ENCODE measurements at places on chromosomes 13 and 19.
A peak's percentile ranks its signal among the peaks of the same experiment; 100 is the strongest.

GRCh38 chr19:8610041-8610935 lies at the start of gene ADAMTS10:
TSS of gene ADAMTS10 (minus strand) at chr19:8610715. CDS start at chr19:8605710, 5,005 bp downstream.
- DNase-seq: no peak

DNA sequence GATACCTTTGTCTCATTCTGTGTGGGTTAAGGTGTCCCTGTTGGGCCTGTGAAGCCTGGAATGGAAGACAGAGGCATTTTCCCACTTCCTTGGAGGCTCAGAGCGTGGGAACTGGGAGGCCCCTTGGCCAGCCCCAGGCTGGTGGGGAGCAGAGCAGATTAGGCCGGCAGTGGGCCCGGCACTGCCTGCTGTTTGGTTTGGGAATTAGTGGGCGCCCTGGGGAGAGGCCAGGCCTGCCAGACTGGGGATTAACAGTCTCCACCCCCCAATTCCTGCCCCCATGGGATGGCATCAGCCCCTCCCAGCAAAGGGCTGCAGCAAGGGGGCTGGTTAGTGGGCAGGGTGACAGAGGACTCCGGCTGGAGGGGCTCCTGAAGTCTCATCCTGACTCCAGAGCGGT lies 3.1 kb upstream of the BEST2 start:
- no peak for DNase-seq

- no peak for DNase-seq
These were observed 384 bp downstream of the TRAPPC2B start for GRCh38 chr19:57363688-57364181.

DNA sequence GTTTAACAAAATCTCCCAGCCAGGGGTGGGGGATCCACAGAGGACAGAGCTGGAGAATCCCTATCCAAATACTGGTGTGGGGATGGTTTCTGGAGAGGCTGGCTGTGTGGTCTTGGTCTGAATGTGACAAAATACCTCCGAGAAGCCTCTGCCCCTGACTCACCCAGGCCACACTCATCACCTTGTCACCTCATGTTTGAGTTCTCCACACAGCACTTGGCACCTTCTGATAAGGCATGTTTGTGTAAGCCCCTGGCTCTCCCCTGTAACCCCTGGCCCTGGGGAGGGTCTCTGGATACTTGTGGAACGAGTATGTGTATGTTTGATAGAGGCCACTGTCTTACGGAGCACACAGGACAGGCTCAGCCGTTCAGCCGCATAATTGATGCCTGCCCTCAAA lies 14.7 kb downstream of the TECR start:
- DNase-seq: no peak

- peak; percentile 42 for DNase-seq
These were observed 6.8 kb upstream of the ZNF283 start for GRCh38 chr19:43820098-43820883.

GRCh38 chr13:50493683-50494082 lies 349.8 kb downstream of the DLEU7 start:
- DNase-seq: no peak

DNA sequence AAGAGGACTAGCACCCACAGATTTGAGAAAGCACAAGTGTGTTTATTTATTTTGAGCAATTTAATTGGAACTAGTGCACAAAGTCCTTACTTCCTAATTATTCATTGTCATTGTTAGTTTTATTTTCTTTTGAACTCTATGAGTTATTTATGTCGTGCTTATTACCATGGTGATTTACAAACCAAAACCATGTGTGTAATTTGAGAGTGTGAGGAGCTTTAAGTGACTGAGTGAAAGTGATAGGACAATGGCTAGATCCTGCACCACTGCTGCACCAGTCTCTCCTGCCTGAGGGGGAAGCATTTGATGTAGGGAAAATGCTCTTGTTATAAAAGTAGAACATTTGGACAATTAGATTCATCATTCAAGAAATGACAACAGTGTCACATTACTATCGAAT lies 172.3 kb upstream of the KLF12 start:
- no peak for DNase-seq

DNA sequence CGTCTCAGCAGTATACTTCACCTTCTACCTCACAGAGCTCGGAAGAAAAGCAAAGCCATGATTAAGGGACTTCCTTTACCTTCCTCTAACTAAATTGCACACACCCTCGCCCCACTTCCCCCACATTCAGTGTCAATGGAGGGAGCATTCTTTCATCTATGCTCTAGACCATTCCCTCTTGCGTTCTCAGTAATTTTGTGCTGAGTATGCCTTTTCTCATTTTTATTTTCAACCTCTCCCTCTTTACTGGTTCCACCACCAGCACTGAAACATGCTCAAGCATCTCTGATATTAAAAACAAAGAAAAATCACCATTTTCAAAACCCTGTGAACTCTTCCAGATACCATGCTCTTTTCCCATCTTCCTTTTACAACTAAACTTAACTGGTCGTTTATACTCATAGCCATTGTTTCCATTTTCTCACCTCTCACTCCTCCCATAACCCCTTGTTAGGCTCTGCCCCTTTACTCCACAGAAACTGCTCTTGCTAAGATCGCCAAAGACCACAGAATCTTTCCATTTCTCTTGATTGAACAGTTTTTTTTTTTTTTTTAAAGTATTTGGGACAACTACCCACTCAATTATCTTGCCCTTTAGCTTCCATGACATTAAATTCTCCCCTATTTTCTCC lies 32.4 kb downstream of the SERPINE3 start:
- DNase-seq: no peak

Measured in putamen (tissue), 1 donor.